ENCODE measurements at places on chromosomes 11 and 22. TPM values are rescaled to one million over a fixed set of nuclear protein-coding genes. Genes with fewer than 3 reads are reported as not detected.
A peak's percentile ranks its signal among the peaks of the same experiment; 100 is the strongest.

GRCh38 chr11:70289582-70289981 lies 19.1 kb downstream of the PPFIA1 start:
- DNase-seq, result no peak

DNA sequence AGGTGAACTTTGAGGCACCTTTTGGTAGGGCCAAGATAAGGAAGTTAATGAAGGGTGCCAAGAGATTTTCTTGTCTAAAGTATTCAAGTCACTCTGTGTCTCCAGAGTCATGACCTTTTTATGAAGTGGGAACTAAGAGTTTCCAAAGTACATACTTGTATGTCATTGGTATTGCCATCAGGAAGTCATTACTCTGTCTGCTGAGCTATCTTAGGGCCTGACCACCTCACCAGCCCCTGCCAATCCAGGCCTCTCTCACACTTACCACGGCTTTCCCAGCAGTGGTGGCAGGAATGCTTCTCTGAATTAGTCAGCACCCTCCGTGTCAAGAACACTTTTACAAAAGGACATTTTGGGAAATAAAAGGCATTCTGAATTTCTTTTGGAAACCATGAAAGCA lies 192.8 kb upstream of the MTNR1B start:
- DNase-seq, result no peak

DNA sequence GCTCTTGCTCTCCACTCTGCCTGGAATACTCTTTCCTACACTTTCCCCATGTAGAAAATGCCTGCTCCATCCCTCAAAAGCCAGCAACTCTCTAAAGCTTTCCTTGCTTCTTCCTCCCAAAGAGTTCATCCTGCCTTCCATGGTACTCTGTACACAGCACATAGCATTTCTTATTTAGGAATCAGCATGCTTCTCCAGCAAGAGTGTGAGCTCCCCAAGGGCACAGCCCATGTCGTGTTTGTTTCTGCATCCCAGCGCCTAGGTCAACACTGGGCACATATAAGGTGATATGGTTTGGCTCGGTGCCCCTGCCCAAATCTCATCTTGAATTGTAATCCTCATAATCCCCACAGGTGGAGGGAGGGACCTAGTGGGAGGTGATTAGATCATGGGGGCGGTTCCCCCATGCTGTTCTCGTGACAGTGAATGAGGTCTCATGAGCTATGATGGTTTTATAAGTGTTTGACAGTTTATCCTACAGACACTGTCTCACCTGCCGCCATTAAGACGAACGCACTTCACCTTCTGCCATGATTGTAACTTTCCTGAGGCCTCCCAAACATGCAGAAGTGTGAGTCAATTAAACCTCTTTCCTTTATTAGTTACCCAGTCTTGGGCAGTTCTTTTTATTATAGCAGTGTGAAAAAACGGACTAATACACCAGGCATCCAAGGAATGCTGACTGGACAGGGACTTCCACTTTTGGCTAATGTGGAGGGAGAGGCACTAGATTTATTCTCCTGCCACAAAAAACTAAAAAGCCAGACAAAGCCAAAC lies 8.2 kb downstream of the VPS37C start:
- no peak for DNase-seq

The DDI1 gene
- total RNA-seq, result not detected

DNA sequence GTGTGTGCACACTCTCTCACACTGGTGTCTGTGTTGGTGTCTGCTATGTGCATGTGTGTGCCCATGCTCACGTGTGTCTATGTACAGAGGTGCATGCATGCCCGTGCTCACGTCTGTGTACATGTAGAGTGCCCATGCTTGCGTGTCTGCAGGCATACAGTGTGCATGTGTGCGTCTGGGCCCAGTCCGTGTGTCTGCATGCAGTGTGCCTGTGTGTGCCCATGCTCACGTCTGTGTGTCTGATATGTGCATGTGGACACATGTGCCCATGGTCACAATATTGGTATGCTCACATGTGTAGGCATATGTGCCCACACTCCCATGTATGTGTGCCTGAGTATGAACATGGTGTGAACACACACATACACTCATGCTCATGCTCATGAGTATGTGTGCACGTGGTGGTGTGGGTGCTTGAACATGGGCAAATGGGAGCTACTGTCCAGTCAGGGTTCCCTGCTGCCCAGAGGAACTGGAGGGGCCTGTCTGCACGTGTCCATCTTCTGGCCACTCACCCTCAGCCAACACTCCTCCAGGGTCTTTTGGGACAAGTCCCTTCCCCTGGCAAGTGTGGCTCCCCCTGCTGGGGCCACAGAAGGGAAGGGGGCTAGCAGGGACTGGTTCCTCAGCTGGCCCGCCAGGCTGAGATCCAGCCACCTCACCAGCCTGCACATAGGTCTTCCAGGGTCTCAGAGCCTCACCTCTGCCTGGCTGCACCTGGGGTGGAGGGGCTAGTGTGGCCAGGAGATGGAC lies 7.3 kb upstream of the TBX1 start:
- no peak for DNase-seq

The IFTAP gene
- 14.7 TPM for total RNA-seq

GRCh38 chr22:27391092-27391770 lies 410.3 kb downstream of the MN1 start:
- DNase-seq, result peak; percentile 86

The OR8A1 gene
- total RNA-seq, result not detected

The WNT11 gene
- total RNA-seq, result 59.3 TPM

GRCh38 chr11:61586792-61587430 lies 6.0 kb upstream of the SYT7 start:
- DNase-seq, result no peak

All from posterior vena cava (tissue), 2 donors.